ENCODE measurements at places on chromosomes 4 and X.

GRCh38 chr4:77990456-77990855, 66.7 kb upstream of the FRAS1 start:
- no peak for DNase-seq

DNA sequence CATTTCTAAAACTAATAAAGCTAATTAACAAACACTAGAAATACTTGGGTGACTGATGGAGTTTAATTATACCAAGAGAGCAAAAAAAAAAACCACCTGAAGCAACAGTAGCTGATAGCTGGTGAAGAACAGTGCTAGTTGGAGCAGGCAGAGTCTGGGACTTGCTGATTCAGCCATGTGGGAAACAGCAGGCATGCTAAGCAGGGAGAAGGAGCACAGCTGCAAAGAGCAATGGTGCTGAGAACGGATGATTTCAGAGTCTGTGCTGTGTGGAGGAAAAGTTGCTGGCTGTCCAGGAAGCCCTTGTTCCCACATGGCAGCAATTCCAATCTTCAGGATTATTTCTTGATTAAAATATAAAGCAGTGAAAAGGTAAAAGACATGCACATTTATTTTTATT, 68.8 kb downstream of the NPY1R start:
- no peak for DNase-seq

DNA sequence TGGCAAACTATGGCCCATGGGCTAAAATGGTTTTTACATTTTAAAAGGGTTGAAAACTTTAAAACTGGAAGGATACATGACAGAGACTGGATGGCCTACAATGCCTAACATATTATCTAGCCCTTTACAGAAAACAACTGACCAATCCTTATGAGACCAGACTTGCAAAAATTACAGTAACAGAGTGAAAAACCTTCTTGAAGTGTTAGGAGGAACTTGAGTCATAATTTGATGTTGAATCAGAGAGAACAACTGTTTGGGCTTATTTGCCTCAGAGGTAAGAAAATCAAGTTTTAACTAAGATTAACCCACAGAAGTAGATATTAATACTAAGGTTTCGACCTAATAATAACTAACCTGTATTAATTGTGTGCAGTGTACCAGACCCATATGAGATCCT, 12.4 kb upstream of the NAP1L5 start:
- no peak for DNase-seq

GRCh38 chr4:117817301-117817700, 217.0 kb upstream of the NDST3 start:
- no peak for DNase-seq

DNA sequence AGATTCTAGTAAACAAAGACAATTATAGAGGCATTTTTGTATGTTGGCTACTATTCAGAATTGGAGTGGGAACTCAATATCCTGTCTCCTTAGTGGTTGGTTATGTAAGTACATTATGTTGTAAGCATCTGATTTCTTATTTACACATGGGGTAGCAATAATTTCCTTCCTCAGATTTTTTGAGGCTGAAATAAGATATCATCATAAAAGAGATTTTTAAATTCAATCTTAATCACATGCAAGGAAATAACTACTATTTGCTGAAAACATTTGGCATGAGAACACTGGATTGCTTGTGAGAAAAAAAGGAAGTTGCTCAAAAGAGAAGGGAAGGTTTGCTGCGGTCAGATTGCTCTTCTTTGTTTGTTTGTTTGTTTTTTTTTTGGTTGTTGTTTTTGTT, 437.7 kb upstream of the HS3ST1 start:
- no peak for DNase-seq

DNA sequence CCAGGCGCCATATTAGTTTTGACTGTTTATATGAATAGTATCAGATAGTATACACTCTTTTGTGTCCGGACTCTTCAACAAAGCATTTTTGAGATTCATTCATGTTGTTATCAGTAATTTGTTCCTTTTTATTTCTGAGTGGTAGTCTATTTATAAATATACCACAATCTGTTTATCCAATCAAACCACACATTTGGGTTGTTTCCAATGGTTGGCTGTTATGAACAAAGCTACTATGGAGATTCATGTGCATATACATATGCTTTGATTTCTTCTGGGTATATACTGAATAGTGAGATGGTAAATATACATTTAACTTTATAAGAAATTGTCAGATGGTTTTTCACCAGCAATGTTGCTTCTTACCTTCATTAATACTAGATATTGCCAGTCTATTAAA, 36.8 kb upstream of the TAPT1 start:
- DNase-seq = no peak

DNA sequence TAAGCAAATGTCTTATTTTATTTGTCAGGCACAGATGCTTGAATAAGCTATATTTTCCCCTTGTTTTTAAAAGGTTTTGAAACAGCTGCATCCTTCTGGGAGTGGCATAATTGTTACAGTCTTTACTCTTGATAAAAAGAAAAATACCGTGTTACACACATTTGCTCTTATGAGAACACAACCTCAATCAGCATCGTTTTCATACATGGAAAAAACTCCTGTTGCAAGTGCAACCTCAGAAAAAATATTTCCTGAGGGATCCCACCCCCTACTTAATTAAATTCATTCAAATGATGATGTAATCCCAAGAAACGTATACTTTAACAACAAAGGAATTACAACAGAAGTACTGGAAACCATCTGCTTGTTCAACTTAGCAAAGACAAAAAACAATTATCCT, 58.6 kb downstream of the SMAD1 start:
- DNase-seq = peak; percentile 22

GRCh38 chr4:158500054-158500453, 21.6 kb upstream of the RXFP1 start:
- DNase-seq = no peak

DNA sequence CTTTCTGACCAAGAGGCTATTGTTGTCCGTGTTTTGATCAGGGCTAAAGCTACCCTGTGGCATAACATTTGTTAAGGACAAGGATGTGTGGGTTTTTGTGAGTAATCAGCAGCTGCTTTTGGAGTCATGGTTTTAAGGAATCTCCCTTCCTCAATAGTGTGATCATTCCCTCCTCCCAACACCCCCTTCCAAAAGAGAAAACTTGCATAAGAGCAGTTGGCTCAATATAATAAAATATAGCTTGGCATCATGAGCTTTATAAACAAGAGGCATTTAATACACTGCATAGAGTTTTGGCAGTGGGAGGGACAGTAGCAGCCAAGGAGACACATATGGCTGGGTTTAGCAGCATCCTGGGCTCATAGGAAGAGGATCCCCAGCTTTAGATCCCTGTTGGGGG, 84.7 kb downstream of the NHS start:
- no peak for DNase-seq

- no peak for DNase-seq
Measured at GRCh38 chrX:110915570-110915969, 120.0 kb upstream of the CHRDL1 start.

GRCh38 chr4:172599554-172599953, 569.1 kb upstream of the GALNT7 start:
- no peak for DNase-seq

DNA sequence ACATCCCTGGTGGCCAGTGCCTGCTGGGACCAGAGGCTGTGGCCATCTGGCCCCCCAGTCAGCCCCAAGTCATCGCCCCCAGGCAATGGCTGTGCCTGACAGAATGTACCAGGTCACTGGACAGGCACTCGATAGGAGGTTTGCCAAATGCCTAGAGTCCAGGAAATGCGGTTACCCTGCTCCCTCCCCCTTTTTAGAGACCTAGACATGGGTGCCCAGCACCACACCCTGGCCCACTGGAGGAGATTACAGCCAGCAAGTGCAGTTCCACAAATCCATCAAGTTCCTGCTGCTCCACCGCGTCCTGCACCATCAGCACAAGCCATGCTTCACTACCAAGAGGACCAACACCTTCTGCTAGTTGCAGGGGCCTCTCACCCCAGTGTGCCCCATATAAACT, 16.2 kb upstream of the ZFX start:
- no peak for DNase-seq

GRCh38 chr4:71338846-71339593, at the start of gene SLC4A4:
Gene SLC4A4, plus strand, starts transcription at chr4:71339020.
- no peak for DNase-seq

- no peak for DNase-seq
Measured at GRCh38 chrX:40175511-40176350, 78.0 kb upstream of the BCOR start.

GRCh38 chrX:19627081-19627480, 111.8 kb upstream of the MAP3K15 start:
- no peak for DNase-seq

- no peak for DNase-seq
Measured at GRCh38 chrX:40061871-40062524, 35.8 kb downstream of the BCOR start.

GRCh38 chrX:15072880-15073279, 197.0 kb downstream of the ASB9 start:
- DNase-seq = no peak

DNA sequence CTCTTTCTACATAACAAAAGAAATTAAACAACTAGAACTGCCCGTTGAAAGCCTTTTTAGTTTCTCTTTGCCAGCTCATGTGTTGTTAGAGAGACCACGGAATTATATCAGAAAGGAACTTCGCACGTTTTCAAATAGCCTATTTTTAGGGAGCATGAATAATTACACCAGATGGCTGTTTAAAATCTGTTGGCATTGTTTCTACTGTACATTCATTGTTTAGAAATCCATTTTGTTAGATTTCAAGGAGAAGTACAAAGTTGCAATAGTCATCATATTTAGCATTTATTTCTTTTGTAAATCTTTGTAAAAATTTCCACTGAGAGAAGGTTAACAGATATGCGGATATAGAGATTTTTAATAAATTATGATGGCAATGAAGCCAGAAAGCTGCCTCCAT, 403.0 kb upstream of the HS3ST1 start:
- no peak for DNase-seq

DNA sequence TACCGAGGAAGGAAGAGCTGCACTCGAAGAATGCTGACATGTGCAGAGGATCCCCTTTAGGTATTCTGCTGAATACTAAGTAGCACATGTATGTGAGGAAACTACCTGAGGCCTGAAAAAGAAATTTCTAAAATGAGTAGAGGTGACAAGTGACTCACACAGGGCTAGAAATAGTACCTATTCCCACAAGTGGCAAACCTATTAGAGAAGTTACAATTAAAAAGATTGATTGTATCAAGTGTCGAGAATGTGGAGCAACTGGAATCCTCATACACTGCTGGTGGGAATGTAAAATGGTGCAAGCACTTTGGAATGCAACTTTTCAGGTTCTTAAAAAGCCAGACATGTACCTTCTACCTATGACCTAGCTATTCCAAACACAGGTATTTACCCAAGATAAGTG, 47.4 kb downstream of the CCSER1 start:
- DNase-seq = no peak

- DNase-seq = peak; percentile 88
Measured at GRCh38 chr4:140238351-140239056, 84.5 kb upstream of the MAML3 start.

DNA sequence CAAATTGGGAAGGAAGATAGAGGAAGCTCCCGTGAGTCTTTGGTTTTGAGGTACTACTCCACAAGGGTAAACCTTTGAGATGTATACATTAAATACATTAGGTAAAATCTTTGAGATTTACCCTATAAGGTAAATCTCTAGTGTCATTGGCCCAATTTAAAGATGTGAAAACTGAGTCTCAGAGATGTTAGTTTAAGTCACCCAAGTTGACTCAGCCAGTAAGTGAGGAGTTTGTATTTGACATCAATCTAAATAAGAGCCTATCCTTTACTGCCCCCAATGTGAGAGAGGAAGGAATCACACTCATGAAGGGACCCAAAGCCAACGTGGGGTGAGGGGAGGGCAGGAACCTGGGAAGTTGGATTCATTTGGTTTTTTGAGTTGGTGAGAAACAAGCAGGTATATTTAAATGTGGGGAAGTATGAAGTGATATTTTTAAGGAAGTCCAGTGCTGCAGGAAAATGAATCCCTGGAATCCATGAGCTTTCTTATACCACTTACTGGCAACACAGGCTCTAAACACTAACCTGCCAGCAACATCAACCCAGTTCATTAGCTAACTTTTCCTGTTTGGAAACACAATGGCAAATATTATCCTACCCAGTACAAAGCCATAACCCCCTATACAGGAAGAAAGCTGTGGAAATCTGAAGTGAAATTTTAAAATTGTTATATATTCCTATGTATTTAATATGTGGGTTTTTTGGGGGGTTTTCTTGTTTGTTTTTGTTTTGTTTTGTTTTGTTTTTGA, 55.3 kb downstream of the PALLD start:
- DNase-seq = no peak

- no peak for DNase-seq
Measured at GRCh38 chrX:38494239-38494823, 67.0 kb upstream of the TSPAN7 start.

- DNase-seq = no peak
Measured at GRCh38 chr4:101190751-101191150, 156.6 kb downstream of the PPP3CA start.

GRCh38 chr4:2991243-2991642, 27.9 kb downstream of the GRK4 start:
- no peak for DNase-seq

GRCh38 chr4:1564535-1565375, 119.4 kb downstream of the FAM53A start:
- DNase-seq = no peak

GRCh38 chrX:120446498-120446897, 22.6 kb downstream of the LAMP2 start:
- no peak for DNase-seq

DNA sequence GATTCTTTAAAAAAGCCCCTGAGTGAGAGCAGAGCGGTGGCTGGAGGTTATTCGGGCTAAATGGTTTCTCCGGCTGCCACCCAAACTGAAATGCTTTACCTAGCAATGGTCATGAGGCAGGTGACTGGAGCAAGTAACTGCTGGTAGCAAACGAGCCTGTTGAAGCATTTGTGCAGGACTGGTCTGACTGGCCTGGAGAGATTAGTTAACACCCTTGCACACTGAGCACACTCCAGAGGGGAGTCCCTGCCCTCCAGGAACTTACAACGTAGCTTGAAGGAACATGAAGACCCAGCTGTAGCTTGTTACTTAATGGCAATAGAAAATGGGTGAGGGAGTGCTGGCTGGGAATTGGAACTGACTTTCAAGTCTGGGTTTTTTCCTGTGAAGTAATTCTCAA, 40.4 kb downstream of the CCNG2 start:
- no peak for DNase-seq

GRCh38 chr4:5168891-5169290, 117.6 kb downstream of the STK32B start:
- no peak for DNase-seq

All from AG09319 (cell line).